ENCODE measurements at places on chromosomes 5 and 9.

GRCh38 chr5:158560170-158560569, 539.5 kb downstream of the EBF1 start:
- DNase-seq = no peak

GRCh38 chr5:16515532-16515931, 49.9 kb upstream of the ZNF622 start:
- no peak for DNase-seq

GRCh38 chr5:119373449-119373858, 17.6 kb downstream of the TNFAIP8 start:
- no peak for DNase-seq

GRCh38 chr5:36704131-36704530, 97.7 kb downstream of the SLC1A3 start:
- DNase-seq = no peak

DNA sequence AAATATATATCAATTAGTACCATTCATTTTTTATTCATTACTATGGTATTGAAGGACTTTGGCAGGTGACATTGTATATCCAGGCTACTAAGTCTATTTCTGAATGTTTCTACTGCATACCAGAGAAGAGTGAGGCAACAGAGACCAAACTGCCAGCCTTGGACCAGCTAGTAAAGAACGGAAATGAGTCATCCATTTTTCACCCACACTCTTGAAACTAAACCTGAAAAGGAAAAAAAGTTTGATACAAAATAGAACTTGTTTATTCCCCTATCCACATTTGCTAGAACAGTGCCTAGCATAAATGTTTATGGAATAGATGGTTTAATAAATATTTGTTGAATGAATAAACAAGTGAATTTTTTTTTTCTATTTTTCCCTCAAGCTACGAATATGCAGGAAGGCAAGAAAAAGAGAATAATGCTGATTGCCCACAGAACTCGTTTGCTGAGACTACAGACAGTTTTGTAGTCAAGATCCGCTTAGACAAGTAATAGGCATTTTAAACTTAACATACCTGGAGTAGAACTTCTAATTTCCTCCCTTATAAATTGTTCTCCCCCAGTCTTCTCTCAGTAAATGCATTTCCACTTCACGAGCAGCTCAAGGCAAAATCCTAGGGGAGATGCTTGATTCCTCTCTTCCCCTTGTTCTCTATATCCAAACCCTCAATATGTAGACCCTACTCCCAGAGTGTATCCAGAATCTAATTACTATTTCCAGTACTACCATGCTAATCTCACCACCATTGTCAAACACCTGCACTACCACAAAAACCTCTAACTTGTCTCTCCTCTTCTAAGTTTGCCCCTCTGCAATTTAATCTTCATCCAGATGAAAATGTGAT, 146.2 kb upstream of the RASA1 start:
- DNase-seq = no peak

DNA sequence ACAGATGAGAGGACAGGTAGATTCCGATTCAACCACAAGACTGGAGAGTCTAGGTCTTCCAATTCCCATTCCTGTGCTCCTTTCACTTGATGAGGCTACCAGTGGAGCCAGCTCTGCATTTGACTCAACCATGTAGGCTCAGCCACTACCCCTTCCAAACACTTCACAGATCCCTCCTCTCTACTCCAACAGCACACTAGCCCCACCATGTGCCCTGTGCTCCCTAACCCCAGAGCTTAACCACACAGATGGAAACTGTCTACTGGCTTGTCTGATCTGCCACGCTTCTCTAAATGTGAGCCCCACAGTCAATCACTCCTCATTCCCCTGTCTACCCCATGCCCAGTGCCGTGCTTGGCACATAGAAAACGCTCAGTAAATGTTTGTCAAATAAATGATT, 508.2 kb downstream of the CDK5RAP2 start:
- no peak for DNase-seq
